Hematopoietic multipotent progenitor cell (in vitro differentiated cells): ENCODE measurements at places on chromosomes 2 and 18.

DNA sequence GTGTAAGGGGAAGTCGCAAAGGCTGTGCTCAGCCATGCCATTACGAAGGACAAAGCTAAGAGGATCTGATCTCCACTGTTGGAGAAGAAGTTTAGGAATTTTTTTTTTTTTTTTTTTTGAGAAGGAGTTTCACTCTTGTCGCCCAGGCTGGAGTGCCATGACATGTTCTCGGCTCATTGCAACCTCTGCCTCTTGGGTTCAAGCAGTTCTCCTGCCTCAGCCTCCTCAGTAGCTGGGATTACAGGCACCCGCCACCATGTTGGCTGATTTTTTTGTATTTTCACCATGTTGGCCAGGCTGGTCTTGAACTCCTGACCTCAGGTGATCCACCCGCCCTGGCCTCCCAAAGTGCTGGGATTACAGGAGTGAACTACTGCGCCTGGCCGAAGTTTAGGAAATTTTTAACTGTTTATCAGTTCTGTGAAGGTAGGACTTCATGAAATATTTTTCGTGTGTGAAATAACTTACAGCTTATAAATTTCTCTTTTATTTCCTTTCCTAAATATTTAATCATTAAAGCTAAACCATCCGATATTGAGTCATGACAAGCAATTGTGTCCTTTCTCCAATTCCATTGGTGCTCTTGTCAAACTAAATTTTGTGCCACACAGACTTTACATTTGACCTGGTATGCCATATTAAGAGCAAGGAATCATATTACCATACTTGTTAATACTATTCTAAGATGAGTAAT, 22.2 kb downstream of the DDX1 start:
- DNase-seq: no peak

GRCh38 chr18:79380816-79381806, 14.6 kb upstream of the NFATC1 start:
- DNase-seq: peak; percentile 71

DNA sequence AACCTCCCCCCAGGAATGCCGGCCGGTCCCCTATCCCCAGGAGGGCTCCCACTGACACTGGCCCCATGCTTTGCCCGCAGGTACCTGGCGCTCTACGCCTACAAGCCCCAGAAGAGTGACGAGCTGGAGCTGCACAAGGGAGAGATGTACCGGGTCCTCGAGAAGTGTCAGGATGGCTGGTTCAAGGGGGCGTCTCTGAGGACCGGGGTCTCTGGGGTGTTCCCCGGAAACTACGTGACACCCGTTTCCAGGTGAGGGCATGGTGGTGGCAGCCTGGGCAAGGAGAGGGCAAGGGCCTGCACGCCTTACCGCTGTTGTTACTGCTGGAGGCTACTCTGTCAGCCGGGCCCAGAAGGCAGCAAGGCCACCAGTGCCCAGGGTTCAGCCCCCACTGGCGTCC, 181.3 kb downstream of the SEPTIN10 start:
- no peak for DNase-seq

GRCh38 chr2:2158189-2158826, 172.8 kb downstream of the MYT1L start:
- no peak for DNase-seq

DNA sequence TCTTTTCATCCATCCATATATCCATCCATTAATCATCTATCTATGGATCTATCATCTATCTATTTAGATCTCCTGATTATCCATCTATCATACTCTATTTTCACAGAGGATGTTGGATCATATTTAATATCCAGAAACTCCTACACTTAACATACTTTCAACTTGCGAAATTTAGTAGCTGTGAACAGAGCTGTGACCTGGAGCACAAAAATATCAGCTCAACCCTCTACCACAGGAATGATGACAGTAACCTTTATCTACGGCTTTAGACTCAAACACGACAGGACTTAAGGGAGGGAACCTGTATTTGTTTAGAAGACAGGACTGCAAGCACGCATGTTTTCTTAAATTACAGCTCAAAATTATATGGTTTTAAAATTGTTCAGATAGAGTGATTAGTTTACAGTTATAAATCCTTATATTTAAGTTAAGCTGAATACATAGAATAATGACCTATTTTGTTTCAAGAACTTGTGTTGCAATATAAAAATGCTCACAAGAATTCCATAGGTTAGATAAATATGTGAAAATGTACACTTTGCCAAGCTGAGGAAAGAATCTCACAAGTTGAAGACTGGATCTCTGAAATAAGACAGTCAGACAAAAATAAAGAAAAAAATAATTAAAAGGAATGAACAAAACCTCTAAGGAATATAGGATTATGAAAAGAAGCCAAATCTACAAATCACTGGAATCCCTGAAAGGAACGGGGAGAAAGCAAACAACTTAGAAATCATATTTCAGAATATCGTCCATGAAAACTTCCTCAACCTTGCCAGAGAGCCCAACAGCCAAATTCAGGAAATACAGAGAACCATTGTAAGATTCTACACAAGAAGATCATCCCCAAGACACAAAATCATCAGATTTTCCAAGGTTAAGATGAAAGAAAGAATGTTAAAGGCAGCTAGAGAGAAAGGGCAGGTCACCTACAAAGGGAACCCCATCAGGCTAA, 142.0 kb downstream of the COL6A3 start:
- DNase-seq: no peak

DNA sequence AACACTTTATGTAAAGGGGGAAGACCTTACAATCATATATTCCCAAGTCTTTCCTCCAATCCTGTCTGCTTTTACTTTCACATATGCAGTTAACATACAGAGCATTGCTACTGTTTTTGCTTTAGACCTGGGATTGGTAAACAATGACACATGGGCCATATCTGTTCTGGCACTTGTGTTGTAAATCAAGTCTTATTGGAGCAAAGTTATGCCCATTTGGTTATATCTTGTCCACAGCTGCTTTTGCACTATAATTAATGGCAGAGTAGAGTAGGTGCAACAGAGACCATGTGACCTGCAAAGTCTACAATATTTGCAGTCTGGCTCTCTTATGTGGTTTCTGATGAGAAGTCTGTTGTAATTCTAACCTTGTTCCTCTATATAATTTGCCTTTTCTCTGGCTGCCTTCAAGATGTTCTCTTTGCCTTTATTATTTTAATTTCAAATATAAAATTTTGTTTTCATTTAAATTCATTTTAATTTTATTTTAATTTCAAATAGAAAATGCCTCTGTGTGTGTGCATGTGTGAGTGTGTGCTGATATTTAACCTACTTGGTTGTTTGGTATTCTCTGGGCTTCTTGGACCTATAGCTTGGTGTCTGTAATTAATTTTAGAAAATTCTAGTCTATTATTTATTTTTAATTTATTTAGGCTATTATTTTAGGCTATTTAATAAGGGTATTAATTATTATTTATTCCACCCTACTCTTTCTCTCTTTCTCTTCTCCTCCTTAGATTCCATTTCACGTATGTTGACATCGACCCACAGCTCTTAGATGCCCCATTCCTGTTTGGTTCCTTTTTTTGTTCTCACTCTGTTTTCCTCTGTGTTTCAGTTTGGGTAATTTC, 16.8 kb upstream of the LPIN1 start:
- DNase-seq: no peak

GRCh38 chr2:21453723-21454450, 330.1 kb downstream of the TDRD15 start:
- no peak for DNase-seq

- no peak for DNase-seq
Observed at GRCh38 chr18:45412577-45412976, 202.7 kb upstream of the SLC14A2 start.

- DNase-seq: no peak
Observed at GRCh38 chr2:185179743-185180142, 558.9 kb upstream of the FSIP2 start.

DNA sequence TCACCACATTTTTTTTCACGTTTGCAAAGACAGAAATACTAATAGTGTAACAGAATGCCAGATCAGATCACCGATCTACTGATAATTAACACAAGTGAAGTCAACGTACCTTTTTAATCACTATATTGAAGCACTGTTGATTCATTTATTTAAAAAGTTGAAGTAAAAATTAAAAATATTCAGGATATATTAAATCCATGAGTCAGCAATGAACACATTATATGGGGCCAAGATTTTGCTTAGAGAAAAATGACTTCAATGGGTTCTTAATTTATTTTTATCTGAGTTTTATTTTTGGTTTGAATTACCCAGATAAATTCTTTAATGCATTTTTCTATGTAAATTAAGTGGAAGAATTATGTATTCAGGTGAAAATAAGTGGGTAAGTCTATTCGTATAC, 14.2 kb downstream of the SPHKAP start:
- DNase-seq: no peak

DNA sequence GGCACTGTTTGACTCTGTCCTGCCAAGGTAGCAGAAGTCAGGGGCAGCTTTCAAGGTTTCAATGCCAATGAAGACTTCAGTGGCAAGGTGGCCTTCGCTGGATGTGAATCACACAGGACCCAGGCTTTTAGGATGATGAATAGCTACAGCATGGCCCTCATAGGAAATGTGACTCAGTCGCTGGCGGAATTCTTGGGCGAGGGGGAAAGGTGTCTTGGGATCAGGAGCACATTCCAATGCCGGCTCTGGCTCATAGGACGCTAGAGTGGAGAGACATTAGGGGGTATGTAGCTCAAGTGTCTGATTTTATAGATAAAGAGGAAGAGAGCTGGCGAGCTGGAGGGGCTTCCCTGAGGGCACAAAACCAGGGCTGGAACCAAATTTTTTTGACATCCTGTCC, 68.6 kb downstream of the SMIM21 start:
- no peak for DNase-seq

DNA sequence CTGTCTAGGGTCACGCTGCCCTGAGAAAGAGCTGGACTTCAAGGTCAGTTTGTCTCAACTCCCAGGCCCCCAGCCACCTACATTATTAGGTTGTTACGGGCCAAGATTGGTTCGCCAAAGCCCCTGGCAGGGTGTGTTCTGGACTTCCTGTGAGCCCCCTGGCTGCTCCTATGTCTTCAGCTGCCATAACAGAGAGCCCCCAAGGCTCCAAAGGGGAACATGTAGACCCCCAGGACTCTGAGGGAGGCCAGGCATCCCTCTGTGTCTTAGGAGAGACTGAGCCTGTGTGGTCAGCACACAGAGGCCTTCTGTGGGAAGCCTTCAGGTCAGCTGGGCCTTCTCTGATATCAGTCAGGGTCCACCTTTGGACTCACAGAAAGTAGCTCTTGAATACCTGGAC, 58.3 kb downstream of the INHBB start:
- no peak for DNase-seq

DNA sequence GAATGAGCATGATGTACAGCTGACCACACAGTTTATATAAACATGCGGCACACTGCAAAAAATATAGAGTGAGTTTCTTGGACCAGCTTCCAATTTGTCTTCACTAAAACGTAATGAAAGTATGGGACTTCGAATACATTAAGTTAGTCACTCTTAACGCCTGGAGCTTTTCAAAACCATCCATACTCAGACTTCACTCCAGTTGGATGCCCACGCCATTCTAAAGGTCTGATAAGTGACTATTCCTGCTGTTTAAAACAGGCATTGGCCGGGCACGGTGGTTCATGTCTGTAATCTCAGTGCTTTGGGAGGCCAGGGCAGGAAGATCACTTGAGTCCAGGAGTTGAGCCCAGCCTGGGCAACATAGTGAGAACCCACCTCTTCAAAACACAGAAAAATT, 84.6 kb downstream of the MYL12B start:
- no peak for DNase-seq

- DNase-seq: no peak
Observed at GRCh38 chr2:199111458-199111857, 346.3 kb downstream of the SATB2 start.

DNA sequence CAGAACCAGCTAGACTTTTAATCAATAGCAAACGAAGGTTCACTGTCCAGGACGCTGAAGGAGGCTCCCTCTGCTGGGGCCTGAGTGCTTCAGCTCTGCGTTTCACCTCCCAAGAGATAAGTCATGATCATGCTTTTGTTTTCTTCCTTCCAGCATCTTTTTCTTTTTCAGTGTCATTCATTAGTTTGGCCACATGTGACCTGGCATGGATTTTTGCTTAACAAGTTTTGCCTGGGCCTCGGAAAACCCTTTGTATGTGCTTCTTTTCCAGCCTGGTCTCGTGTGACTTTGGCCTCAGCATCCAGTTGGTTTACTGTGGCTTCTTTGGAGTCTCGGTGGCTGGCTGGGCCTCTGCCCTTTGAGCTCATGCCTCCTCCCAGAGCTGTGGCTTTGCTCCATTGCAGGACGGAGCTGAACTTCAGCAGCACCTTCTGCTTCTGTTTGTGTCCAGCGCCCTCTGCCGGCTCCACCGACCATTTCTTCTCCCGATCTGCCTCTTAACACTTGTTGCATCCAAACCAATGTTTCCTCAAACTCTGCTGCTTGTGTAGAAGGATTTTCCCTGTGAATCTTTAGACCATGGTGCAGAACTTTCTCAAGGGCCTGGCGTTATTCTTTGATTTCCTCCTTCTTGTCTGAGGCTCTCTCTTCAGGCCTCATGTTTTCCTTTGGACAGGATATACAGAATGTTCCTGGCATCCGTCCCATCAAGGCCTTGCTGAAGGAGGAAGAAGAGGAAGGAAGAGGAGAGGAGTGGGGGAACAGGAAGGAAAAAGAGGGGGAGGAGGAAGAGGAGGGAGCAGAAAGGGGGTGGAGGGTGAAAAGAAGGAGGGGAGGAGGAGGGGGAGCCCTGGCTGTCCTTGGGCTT, 23.6 kb upstream of the HES6 start:
- DNase-seq: peak; percentile 45

DNA sequence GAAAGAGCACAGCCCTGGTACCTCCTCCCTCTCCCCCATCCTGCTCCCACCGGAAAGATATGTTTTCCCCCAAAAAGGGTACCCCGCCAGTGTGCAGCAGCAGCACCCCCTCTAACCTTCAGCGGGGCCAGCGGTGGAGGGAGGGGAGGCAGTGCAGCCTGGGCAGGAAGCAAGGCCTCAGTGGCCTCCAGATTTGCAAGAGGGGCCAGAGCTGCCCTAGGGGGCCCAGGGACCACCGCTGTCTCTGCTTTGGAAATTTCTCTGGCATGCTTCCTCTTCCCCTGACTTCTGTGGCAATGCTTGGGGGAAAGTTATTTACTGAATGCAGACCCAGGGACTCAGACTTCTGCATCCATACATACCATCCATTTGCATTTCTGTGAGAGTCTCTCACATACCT, 111.5 kb downstream of the KLHL29 start:
- no peak for DNase-seq

GRCh38 chr2:171318463-171318934, 115.3 kb downstream of the METTL8 start:
- DNase-seq: no peak

GRCh38 chr2:11166476-11166875, 11.2 kb downstream of the SLC66A3 start:
- DNase-seq: no peak
